ENCODE measurements at places on chromosomes 2 and 18.

DNA sequence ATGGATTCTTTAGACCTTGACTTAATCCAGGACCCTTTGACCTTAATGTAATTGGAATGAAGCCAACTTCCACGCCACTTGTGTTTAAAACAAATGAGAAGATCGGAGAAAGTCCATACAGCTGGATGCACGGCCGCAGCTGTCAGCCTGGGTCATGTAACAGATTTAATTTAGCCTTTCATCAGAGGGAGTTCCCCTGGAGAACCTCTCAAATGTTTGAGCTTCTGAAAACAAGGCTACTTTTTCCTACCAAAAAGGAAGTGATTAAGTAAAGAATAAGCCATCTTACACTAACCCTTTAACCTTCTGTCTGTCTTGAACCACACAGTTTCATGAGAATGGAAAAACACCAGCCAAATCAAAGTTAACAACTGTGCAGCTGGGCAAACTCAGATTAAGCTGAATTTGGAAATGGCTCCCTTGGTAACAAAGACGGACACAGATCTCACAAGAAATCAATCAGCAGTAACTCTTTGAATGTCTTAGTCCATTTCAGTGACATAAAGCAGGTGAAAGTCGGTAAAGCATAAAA is 103.6 kb downstream of the DOCK10 start:
- DNase-seq, result no peak

- DNase-seq, result no peak
These were observed 14.2 kb downstream of the TGFBRAP1 start for GRCh38 chr2:105315314-105315713.

DNA sequence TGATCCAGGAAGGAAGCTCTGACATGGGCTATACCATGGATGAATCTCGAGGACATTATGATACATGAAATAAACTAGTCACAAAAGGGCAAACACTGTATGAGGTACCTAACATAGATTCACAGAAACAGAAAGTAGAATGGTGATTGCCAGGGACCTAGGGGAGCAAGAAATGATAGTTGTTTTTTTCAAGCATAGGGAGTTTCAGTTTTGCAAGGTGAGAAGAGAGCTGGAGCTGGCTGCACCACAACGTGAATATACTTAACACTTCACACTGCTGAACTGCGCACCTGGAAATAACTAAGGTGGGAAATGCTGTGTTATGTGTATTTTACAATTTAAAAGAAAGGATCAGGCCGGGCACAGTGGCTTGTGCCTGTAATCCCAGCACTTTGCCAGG is 13.2 kb upstream of the AGAP1 start:
- DNase-seq, result no peak

DNA sequence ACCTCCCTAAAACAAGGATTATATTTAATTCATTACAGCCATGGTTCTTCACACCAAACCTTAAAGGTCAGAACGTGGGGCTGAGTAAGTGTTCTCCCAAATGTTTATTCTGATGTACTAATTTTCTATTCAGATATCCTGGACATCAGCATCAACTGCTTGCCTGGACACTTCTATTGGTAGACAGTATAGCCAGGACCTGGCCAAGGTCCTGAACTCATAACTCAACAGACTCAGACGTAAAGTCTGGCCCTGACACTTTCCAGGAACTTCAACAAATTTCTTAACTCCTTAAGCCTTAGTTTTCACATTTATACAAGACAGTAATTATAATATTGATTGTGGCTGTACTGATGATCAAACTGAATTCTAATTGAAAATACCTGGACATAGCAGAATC is 89.1 kb downstream of the AKAIN1 start:
- DNase-seq, result no peak

GRCh38 chr2:120599656-120600055 is 136.0 kb upstream of the GLI2 start:
- no peak for DNase-seq

DNA sequence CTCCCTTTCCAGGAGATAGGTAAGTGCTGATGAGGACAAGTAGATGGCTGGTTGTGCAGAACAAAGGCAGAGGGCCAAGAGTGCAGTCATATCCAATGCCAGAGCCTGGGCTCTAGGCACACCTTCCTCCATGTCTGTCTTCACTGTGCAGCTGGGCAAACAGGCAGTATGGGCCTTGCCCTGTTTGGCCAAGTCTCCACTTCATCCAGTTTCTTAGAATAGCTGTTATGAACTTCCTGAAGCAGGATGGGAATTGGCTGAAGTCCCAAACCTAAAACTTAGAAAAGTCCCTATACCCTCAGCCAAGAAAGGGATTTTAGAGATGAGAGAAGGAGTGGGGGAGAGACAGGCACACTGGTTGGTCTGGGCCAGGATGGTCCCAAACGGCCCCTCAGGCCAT is 37.5 kb upstream of the CYP26B1 start:
- no peak for DNase-seq

DNA sequence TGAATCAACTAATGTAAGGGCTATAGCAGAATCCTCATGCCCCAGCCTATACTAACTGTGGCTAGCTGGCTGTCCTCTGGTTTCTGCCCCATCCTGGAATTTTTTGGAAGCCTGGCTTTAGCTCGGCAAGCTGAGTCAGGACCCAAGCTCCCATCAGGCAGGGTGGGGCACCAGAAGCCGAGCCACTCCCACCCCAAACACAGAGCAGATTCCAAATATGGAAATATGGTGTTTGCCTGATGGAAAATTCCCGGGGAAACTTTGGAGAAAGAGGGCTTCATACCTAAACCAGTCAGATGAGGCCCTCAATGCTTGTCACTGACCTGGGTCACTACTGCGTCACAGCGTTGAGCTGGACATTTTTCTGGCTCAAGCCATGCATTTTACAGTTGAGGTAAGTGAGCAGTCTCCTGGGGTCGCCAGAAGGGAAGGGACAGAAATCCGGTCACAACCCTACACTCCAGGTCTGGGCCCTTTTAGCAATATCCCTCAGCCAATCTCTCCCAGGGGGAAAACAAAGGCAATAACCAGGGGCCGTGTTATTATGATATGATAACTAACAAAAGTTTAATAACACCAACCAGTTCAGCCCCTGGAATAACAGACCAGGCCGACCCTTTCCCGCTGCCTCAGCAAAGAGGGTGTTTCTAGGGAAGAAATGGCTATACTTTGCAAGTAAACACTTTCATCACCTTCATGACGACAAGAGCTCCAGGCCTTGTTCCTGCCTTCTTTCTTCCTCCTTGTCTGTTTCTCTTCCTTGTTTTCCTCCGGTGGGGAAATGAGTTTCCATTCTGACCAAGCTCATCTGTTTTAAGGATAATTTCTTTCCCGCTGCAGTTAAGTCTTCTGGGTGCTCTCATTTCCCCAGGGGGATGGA is 37.7 kb downstream of the PSD4 start:
- DNase-seq, result peak; percentile 95

DNA sequence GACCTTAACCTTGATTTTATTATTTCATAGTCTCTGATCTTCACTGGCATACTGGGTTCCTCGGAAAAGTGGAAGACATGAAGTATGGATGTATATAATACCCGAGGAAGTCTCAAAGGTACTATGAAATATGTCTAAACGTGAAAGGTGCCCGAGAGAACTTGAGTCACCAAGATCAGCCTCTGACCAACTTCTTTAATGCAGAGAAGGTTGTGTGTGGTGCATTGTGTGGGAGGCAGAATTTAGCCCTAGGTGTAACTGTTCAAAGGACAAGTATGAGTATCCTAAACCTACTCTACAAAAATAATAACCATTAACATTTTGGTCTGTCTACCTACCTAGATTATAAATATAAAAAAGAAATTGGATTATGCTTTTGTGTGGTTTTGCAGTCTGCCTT is 36.1 kb downstream of the OSBPL6 start:
- no peak for DNase-seq

DNA sequence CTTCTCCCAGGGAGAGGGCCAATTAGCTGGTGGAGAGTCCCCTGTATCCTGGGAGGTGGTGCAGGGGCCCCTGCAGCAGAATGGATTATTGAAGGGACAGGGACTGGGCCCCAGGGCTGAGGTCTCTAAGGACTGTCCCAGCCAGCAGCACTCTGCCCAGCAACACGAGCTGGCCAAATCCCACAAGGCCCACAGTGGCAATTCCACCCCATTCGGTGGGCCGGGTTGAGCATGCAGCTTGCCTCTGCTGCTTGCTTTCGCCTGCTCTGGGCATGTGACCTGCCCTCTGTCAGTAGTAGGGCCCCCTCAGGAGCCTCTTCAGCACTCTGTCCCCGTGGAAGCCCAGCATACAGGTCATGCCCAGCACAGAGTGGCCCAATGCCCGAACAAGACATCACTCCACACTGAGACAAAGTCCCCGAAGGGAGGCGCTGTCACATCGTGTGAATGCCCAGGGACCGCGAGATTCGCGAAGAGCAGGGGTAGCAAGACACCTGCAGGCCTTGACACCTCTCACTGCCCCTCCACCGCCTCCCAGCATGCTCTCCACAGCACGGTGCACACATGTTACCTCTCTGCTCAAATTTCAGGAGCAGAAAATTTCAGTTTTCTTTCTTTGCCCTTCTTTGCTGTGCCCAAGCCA is 65.4 kb downstream of the CRACDL start:
- no peak for DNase-seq

DNA sequence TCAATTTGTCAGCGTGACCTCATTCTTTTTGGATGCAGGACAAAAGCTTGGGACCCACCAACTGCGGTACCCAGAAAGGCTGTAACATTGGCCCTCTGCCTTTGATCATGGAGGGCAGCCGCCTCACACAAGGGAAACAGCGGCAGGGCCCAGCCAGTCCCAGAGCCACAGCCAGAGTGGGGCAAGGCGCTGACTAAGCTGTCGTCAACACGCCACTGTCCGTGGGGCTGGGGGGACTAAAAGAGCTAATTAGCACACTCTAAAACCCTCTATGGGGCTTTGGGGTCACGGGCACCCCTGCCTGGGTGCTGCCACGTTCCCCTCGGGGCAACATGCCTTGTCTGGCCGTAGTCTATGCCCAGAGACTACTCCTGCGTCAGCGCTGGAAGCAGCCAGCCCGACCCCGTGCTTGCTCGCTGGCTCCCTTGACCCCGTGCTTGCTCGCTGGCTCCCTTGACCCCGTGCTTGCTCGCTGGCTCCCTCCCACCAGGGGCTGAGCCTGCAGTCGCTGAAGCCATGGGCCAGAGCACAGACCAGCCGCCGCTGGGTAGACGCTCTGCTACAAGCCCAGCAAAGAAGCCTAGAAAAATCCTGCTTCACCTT is 598.4 kb downstream of the MBD2 start:
- no peak for DNase-seq

GRCh38 chr2:45736757-45737704 is 85.6 kb downstream of the PRKCE start:
- DNase-seq, result no peak

DNA sequence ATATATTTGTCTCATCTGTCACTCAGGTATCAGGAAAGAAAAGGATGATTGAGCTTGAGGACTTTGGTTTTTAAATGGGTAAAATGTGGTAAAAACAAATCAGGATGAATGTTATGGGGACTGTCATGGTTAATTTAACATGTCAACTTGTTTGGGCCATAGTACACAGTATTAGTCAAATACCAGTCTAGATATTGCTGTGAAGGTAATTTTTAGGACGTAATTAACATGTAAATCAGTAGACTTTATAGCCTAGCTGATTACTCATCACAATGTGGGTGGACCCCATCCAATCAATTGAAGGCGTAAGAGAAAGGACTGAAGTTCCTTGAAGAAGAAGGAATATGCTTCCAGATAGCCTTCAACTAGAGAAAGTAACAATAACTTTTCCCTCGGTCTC is 275.7 kb upstream of the ZNF804A start:
- no peak for DNase-seq

DNA sequence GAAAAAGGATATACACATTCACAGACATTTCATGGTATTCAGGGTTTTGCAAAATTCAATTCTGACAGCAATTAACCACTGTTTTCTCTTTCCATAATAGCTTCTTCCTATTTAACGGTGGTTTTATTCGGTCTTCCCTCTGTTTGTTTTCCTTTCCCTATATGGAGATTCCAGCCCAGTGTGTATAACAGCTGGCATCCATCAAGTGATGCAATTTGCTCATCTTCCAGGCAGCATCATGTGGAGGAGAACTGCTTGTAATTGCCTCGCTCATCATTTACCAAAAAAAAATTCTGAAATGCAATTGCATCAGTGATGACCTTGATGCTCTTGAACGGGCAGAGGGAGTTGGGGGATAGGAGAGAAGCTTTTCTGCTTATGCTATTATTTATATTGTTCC is 165.9 kb upstream of the PGAP1 start:
- peak; percentile 89 for DNase-seq

- no peak for DNase-seq
These were observed 35.5 kb downstream of the ITGA6 start for GRCh38 chr2:172462849-172463381.

DNA sequence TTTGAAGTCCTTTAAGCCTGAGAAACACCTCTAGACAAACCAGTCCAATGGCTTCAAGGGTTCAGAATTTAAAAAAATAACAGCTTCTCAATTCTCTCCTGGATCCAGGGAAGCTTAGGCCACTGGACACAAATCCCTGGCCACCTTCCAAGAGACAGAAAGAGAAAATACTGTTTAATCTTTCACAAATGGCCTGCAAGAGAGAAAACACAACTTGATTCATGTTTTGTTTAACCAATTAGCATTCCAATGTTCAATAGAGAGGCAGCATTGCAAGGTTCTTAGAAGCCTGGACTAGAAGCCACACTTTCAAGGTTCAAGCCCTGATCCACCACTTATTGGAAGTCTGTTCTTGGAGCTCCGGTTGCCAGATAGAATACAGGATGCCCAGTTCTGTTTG is 109.0 kb upstream of the PARD3B start:
- DNase-seq, result peak; percentile 37

DNA sequence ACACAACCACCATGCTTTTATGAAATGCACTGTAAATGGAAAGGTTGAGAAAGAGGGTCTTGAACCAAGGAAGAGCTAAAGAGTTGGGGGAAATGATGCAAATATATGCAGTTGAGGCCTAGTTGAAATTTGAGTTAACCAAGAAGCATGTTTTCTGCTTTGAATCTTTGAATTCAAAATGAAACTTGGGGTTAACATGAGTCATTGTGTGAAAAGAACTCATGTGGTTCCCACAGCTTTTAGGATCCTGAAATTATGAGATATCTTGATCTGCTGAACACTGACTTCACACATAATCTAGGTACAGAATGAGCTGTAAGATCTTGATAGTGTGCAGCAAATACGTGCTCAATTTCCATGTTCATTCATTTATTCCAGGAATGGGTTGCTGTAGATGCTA is 422.9 kb upstream of the TRIB2 start:
- no peak for DNase-seq

DNA sequence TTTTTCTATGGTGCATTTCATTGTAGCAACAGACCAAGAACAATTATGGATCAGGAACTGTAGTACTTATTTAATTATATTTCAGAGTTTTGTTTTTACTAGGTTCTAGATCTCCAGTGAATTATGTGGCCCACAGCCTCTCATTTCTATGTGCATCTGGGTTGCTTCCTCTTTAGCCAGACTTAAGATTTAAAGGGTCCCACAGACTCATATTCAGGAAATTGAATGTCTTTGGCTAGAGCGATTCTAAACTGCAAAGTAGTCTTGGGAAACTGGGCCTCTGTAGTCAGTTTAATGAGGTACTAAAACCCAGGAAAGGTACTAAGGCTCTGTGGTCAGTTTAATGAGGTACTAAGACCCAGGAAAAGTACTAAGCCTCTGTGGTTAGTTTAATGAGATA is 94.4 kb downstream of the LYPD6B start:
- DNase-seq, result no peak

GRCh38 chr18:69580107-69580506 is 179.4 kb downstream of the DOK6 start:
- peak; percentile 35 for DNase-seq

GRCh38 chr2:71173096-71173495 is 42.7 kb downstream of the MPHOSPH10 start:
- no peak for DNase-seq

Data from fibroblast of skin of scalp (primary cell).